RCC 7860 (cell line): ENCODE measurements at places on chromosomes 1 and 21.

- no peak for DNase-seq
These were observed 782 bp downstream of the CSDE1 start for GRCh38 chr1:114756949-114757454.

DNA sequence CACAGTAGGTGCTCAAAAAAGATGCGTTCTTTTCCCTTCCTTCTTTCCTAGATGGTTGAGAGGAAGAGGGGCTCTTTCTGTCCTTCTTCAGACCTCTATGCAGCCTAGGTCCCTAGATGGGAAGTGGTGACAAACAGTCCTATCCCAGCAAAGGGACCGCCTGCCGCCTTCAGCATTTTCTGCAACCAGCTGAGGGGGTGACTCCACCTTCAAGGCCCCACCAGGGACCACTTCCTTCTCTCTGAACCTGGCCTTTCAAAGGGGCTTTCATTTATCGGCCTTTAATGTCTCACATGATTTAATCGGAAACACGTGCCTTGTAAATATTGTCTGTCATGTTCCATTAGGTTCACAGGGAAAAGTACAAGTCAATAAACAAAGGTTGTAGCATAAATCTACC lies 32.6 kb downstream of the GLIS1 start:
- no peak for DNase-seq

DNA sequence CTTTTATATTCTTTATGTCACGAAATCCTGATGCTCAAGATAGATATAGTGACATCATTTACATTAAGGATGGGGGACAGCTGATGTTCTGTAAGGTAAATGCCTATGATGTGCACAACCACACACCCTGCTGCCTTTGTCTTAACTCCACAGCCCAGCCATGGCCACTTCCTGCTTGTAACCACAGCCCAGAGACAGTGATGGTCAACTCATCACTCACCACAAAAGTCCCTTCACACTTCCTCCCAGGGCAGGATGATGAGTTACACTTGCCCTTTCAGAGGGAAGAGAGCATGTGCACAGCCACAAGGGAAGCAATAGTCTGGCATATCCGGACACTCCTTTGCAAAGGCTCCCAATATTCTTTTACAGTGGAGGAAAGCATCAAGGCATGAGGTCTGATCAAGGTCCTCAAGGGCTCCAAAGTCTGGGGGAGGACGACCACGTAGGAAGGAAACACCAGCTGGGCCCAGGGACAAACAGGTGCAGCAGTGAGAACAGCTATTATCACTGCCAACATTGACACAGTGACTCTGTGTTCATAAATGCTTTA lies 53.8 kb downstream of the PLPP3 start:
- peak; percentile 53 for DNase-seq

GRCh38 chr1:219432191-219432606 lies 180.7 kb downstream of the ZC3H11B start:
- peak; percentile 52 for DNase-seq

GRCh38 chr1:6497215-6497866 lies 5.9 kb upstream of the PLEKHG5 start:
- peak; percentile 34 for DNase-seq

DNA sequence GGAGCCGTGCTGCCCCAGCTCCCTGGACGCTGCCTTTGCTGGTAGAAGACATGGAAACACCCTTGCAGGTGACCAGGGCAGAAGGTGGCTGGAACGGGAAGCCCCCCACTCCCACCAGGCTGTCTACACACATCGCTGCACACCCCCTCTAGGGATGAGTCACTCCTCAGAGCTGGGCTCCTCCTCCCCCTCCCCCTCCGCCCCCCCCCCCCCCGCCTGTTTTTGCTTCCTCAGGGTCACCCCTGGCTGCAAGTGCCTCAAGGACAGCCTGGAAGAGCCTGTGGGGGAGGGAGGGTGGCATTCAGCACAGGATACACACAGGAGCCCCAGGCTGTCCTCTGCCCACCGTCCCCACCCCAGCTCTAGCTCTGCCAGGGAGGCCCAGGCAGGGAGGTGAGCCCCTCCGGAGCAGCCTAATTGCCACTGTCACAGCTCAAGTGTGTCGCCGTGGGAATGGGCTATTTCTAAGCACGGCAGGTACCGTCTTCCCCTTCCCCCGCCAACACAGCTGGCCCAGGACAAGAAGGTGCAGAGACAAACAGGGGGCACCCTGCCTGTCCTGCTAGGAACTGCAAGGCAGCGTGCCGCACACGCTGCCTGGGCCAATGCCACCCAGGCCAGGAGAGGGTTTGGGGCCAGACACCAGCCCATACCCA lies 2.5 kb downstream of the FNDC10 start:
- DNase-seq: peak; percentile 6

GRCh38 chr1:27940297-27940696 lies 5.5 kb downstream of the SMPDL3B start:
- DNase-seq: no peak

GRCh38 chr1:213693864-213694263 lies 293.9 kb upstream of the PROX1 start:
- DNase-seq: no peak

DNA sequence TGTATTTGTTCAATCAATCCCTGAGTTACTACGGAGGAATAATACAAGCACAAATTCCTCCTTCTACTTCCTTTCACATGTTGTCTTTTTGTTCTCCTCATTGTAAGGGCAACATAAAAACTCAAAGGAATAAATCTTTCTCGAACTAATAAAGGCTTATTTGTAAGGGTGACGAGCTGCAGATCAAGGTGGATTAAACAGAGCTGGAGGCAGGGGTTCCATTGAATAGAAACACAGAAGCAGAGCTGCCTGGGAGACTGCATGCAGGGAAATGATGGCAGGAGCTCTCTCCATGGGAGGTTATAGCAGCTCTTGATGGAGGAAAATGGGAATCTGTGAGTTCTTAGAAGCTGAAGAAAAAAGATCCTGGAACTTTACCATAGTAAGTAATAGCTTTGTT lies 160.2 kb downstream of the CYYR1 start:
- no peak for DNase-seq

DNA sequence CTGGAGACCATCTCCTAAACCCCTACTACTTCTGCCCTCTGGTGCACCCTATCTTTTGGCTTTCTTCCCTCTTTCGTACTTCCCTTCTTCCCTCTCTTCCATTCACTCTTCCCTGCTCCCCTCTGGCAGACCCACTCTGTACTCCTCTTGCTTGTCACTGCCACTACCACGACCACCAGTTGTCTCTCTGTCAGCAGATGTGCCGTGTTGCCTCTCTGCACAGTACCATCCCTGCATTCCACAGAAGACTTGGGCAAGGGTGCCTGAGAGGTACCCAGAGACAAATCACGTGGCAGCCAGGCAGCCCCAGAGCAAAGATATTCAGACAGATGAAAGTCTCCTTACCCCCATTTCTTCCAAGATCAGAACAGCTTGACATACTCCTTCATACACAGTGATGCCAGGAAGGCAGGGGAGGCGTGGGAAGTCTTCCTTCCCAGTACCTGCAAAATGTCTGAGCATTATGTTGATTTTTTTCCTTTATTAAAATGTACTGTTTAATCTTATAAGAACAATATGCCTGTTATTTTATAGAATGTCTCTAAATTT lies 15.0 kb downstream of the CAMSAP2 start:
- no peak for DNase-seq

- DNase-seq: no peak
These were observed 31.9 kb downstream of the NEK2 start for GRCh38 chr1:211643324-211644212.

DNA sequence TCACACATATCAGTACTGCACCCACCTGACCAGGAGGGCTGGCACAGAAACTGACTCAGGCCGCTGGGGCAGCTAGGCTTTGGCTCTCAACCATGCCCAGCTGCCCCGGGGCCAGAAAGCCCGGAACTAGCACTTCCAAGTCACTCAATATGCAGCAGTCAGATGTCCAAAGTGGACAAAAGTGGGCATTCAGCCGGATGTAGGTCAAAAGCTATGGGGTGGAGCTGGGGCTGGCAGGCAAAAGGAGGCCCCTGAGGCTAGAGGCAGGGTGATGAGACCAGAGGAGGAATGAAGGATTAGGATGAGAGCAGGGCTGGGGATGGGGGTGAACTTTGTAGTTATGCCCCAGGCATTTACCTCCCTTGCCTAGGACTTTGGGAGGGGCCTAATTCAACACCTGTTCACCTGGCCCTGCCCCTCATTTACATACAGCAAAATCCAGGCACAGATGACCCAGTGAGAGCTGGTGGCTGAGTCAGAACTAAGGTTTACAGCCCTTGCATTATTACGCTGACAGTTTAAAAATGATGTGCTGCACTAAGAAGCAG lies 30.7 kb upstream of the EDN2 start:
- no peak for DNase-seq

DNA sequence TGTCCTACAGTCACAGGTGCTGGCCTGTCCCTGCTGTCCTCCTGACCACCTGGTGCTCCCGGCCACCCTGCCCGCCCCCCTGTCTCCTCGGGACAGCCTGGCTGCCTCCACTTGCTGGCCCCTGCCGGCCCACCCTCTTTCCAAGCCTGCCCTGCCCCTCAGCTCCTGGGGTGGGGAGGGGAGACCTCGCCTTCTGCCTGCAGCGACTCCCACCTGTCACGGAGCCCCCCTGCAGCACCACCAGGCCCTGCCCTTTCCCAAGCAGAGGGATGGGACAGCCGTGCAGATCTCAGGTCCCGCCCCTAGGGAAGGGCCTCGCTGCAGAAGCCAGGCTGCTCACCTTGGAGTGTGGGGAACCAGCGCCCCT lies 7.5 kb downstream of the LRRC3 start:
- no peak for DNase-seq

GRCh38 chr1:165218731-165219130 lies 137.8 kb downstream of the LMX1A start:
- DNase-seq: no peak

- DNase-seq: no peak
These were observed 602.9 kb upstream of the ADAMTS5 start for GRCh38 chr21:27569831-27570230.

DNA sequence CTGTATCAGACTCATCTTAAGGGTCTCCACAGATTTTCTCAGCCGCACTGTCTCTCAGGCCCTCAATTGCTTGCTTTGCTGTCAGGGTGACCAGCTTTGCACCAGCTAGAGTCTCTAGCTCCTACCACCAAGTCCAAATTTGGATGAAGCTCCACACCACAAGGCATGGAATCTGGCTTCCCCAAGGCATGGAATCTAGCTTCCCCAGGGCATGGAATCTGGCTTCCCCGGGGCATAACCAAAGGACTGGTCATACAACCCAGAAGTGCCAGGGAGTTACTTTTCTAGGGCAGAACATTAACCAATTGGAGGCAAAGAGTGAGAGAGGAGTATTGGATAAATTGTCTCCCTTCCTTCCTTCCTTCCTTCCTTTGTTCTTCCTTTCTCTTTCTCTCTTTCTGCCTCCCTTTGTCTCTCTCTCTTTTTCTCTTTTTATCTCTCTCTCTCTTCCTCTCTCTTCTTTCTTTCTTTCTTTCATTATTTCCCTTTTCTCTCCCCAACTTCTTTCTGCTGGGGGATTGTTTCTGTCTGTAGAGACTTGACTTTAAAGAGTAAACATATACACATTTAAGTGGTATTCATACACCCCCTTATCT lies 76.9 kb upstream of the HAO2 start:
- DNase-seq: no peak

GRCh38 chr1:232883992-232884661 lies 66.3 kb upstream of the NTPCR start:
- peak; percentile 14 for DNase-seq

DNA sequence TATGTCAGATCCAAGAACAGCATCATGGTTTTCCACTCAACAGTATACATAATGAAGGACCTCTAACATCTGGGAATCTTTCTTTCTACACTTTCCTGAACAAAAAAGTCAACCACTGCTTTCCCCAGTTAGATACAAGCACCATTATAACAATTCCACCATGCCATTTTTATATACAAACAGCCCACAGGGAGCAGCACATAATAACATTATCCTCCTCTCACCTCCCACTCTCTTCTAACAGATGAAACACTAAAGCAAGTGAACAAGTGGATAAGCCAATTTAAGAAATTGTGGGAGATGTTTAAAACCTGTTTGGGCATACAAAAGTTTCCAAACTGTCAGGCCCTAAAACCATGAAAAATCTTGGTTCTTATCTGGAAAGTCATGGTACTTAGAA lies 29.4 kb upstream of the PRRC2C start:
- no peak for DNase-seq

DNA sequence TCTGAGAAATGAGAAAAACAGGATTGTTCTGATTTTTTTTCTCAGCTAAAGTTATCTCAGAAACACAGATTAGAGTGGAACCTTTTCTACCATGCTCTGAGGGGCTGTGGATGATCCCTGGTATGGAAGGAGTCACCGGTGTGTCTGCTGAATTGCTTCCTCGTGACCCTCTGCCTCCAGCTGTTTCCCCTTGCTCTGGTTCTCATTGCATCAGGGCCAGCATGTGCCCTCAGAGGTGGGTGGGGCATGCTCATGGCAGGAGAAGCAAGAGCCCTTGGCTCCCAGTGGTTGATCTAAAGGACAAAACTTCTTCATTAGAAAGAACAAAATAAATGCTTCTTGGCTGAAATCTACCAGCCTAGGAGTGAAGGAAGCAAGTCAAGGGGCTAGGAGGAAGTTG lies 183.2 kb upstream of the HMCN1 start:
- no peak for DNase-seq

DNA sequence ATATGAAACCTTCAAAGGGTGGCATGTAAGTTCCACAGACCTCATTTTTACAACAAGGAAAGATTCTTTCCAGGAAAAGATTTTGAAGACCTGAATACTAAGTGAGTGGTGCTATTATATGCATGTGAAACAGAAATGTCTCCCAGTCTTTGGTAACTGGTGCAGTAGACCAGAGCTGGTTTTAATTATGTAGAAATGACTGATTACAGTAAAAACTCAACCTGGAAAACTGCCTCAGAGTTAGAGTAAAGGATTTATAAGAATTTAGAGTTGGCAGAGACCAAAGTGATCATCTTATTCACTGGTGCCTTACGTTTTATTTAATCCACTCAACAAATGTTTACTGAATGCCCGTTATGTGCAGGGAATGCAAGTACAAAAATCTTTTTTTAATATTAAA lies 30.2 kb upstream of the LRRC8D start:
- DNase-seq: no peak

- no peak for DNase-seq
These were observed 52.4 kb downstream of the NAV1 start for GRCh38 chr1:201591348-201591747.

DNA sequence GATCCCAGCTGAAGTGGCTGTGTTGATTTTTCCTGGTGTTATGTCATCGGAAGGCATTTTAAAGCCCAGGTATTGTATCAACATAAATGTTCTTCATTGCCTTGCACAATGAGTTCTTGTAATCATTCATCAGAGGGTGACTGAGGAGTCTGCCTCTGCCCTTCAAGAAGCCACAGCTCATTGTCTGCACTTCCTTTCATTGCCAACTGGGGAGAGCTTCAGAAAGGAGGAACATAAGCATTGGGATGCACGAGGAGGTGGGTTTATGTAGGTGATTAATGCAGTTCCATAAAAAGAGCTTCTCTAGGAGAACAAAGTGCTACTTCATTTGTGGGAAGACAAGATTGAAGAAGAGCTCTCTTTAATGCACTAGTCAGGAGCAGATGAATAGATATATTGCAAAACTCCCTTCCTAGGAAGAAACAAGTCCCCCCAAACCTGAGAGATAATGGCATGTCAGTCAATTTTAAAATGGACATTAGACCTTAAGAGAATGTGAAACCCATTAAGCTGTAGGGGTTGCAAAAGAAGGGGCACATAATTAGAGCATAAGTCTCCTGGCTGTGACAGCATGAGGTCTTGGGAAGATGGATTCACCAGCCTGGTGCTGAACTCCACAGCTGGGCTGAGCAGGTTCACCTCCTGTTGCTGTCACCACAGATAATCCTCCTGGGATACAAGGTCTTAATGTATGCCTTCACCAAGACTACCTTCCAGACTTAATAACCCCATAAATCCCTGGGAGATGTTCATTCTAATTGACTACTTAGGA lies 124.6 kb downstream of the BACH1 start:
- DNase-seq: no peak

- DNase-seq: no peak
These were observed 7.0 kb upstream of the MAST2 start for GRCh38 chr1:45796381-45796780.
